ENCODE measurements at places on chromosomes 2 and 18.

GRCh38 chr18:42275138-42275535, 320.1 kb downstream of the PIK3C3 start:
- DNase-seq, result no peak

DNA sequence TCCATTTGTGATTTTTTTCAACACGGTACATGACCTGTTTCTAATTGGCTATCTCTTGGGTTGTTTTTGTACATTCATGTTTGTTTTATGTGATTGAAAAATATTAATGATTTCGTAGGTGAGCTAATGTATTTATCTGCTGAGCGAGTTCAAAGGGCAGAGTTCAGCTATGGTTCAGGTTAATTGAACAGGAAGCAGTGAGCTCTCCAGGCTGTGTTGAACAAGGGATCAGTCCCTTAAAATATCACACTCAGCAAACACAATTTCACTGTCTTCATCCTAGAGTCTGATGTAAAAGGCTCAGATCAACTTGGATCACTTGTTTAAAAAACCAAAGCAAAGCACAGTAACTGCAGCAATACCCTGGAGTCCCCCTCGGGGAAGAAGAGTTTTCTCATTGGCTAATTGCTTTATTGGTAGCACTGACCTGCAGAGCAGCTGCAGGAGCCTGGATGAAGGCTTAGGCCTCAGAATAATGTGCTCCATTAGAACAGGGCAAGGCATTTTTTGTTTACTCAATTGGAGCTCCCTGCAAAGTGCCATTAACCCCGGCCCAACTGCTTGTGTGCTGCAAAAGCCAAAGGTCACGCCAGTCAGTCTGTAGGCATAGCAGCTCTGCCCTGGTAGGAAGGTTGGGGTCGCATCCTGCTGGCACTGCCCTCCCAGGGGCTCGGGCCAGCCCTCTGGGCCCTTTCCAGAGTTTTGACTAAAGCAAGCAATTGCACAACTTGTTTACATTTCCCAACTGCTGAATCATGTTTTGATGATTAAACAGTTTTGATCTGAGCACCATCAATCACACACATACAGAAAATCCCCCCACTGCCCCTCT, 10.5 kb downstream of the ONECUT2 start:
- DNase-seq, result no peak

- no peak for DNase-seq
These were observed 19.6 kb downstream of the COMMD1 start for GRCh38 chr2:61924895-61925663.

GRCh38 chr2:233076749-233077148, 16.6 kb downstream of the INPP5D start:
- no peak for DNase-seq

DNA sequence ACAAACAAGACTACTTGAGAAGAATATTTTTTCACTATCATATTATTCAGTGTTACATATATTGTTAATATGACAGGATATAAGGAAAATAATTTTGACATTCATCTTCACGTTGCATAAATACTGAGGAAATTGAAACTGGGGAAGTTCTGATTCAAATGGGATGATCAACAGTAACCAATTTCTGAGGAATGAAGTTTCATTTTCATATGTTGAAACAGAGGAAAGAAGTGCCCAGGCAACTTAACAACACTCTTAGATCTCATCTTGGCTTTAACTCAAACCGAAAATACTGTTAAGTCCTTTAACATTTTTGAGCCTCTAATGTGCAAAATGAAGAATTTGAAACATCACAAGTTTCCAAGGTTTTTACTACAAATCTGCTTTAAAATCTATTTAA, 612.2 kb upstream of the VRK2 start:
- no peak for DNase-seq

- no peak for DNase-seq
These were observed 357.5 kb upstream of the ETAA1 start for GRCh38 chr2:67039517-67040103.

DNA sequence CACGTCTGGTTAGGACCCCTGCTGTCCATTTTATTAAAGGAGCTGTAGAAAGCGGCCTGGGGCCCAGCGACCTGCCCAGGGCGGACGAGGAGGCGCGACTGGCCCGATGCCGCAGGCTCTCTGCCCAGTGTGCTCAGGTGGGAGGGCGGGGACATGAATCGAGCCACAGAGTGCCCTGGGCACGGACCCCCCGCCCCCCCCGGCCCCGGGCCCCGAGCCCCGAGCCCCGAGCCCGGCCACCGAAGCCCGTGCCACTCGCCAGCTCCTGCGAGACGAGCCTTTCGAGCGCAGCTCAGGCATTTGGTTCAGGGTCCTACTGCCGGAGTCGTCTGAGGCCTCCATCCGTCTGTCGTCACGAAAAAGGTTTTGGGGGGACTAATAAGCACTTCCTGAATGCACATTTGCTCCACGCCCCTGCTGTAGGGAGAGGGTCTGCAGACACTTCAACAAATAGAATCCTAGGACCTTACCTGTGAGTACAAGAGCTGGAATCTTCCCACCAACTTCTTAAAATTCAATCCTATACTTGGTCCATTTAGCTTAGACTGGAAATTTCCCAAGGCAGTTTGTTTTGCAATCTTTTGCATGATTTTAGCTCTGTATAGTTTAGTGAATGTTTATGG, 602 bp upstream of the ADAM17 start:
- no peak for DNase-seq

- no peak for DNase-seq
These were observed 106.3 kb downstream of the NCOA1 start for GRCh38 chr2:24597181-24597870.

- DNase-seq, result no peak
These were observed 31.0 kb upstream of the CCDC93 start for GRCh38 chr2:118044854-118045253.

GRCh38 chr2:134782792-134783191, 55.6 kb upstream of the ACMSD start:
- DNase-seq, result no peak

GRCh38 chr18:62767321-62767720, 52.0 kb downstream of the PHLPP1 start:
- DNase-seq, result no peak

DNA sequence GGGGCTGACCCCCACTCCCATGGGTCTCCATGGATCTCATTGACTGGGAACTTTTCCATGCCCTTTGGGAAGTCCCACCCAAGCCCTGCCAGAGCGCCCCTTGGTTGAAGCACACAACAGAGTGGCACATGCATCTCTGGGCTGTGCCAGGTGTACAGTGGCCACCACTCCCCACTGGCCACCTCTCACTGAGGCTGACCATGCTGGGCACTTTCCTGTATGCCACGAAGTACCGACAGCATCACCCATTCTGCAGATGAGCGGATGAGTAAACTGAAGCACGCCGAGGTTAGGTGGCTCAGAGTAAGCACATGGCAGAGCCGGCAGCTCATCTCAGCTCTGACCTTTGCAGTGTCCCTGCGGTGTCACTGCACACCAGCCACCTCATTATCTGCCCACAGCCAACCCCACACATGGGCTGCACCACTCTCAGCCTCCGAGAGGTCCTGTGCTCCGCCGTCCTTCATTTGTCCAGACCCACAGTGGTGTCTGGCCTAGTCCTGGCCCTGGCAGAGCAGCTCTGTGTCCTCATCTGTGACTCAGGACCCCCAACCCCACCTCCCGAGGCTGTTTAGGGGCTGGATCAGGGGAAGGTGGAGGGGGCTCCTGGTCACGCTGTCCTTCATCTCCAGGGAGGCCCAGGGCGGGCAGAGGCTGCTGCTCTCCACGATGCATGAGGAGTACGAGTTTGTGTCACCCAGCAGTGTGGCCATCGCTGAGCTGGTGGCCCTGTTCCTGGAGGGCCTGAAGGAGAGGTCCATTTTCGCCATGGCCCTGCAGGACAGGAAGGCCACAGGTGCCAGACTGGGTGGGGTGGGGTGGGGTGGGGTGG, 18.0 kb upstream of the GPR17 start:
- no peak for DNase-seq

- DNase-seq, result no peak
These were observed 69.6 kb upstream of the GYPC start for GRCh38 chr2:126586317-126586716.

DNA sequence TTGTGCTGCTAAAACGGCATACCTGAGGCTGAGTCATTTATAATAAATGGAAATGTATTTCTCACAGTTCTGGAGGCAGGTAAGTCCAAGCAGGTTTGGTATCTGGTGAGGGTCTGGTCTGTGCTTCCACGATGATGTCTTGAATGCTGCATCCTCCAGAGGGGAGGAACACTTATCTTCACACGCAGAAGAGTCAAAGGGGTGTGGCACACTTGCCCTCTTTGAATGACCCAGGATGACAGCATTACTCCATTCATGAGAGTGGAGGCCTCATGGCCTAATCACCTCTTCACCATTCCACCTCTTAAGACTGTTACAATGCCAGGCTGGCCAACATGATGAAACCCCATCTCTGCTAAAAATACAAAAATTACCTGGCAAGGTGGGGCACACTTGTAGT, 61.0 kb downstream of the NCAPH start:
- no peak for DNase-seq

DNA sequence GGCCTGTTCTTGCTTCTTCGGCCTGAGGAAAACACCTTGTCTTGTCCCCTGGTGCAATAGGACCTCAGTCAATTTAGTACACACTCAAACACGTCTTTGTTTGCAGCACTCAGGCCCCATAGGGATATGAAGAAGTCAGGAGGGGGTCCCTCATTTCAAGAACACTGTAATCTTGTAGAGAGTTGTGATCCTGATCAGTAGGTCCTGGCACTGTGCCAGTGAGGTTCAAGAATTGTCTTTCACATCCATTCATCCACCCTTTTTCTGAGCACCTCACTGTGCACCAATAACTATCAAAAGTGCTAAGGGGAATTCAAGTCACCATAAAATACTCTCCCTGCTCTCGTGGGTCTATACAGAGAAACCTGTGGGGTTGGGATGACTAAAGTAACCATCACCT, 131.4 kb upstream of the LHCGR start:
- DNase-seq, result no peak

DNA sequence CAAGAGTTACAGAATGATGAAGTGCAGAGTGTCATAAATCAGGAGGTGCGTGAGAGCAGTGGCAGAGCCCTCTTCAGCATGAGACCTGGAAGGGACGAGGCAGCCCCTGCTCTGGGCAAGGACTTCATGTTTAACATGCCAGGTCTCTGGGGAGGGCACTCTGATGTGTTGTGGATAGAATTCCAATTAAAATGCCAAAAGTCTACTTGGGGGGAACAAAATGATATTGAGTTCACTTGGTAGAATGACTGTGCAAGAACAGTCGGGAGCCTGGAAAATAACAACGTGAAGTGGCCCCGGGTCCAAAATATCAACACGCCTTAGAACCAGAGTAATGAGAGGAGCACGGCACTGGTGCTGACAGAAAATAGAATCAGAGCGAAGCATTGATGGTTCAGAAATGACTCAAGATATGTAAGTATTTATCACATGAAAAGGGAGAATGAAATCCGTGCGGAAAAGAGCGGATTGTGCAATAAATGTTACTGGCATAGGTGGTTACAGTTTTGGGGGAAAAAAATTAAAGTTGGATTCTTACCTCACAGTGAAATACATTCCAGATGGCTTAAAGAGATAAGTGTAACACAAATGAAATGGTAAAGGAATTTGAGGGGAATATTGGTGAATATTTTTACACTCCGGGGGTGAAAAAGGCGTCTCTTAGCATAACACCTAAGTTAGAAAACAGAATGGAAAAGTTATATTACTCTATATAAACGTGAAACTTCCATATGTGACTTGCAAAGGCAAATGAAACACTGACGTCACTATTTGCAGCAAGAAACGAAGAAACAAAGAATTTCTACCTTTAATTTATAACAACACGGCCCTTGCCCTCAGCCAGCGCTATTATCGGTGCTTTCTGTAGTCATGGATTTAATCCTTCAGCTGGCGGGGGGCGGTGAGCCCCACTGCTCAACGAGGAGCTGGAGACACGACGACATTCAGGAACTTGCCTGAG, 159.4 kb upstream of the TWIST2 start:
- no peak for DNase-seq

DNA sequence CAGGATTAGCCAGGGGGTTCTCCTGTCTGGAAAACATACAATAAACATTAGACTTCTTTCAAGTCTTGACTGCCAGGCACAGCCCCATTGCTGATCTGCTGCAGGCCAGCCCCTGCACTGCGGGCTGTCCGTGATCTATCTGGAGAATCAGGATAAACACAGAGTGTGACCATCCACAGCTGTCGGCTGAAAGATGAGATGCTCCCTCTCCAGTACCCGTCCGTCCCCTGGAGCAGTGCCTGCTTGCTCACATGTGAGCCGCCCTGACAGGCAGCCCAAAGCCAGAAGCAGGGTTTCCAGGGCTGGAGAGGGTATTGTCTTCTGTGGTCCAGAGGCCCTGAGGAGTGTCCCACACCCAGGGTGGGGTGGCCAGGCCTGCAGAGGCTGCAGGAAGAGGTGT, 46.1 kb upstream of the FOSL2 start:
- DNase-seq, result no peak

DNA sequence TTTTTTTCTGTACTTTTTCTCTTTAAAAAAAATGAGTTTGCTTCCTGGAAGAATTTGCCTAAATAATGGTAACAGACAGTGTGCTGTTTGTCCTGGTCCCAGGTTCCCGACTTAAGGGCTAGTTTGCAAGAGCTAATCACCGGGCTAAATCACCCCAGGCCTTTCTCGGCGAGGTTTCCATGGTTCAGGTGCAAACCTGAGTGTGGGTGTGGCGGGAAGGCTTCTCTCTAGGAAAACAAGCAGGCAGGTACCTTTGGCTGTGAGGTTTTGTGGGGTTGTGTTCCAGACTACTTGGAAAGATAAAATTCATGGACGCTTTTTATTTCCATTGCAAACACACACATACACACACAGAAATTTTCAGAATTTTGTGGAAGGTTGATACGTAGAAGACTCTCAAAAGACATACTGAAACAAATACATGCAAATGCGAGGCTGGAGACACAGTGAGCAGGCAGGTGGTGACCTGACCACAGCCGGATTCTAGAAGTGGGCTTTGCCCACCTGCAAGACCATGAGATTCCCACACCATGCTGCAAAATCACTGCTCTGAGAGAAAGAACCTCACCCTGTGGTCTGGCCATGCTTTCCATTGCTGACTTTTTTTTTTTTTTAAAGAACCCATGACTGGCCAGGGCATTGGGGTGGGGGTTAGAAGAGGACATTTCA, 815 bp downstream of the CNDP1 start:
- no peak for DNase-seq

DNA sequence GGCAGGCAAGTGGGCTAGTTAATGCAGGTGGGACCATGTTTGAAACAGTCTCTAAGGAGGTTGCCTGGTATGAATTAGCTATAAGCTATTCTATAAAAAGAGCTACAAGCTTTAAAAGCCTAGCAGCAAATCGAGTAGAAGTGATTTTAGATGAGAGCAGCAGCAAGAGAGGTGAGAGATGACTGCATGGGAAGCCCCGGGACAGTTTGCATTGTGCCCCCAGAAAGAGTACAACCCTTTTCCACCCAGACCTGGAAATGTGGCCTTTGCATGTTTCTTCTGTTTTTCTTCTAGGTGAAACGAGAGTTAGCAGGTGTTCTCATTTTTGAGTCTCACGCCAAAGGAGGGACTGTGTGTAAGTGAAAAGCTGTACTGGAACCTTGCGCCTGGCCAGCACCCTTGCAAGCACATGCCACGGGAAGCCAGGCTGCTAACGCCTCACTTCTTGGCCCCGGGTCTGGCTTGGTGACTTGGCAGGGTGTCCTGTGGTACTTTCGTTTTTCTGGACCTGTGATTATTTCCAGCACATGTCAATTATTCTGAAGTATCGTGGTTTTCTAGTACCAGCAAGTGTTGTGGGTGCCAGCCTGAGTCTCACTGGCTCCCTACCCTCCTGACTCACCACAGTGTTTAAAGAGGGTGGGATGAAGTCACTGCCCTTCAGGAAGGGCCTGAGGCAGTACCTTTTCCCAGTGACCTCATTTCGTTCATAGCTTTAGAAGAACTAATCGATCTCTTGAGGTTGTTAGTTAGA, 90.3 kb upstream of the MAP3K20 start:
- peak; percentile 39 for DNase-seq

GRCh38 chr2:86628091-86628522, 4.4 kb upstream of the RNF103 start:
- peak; percentile 31 for DNase-seq

Data from kidney glomerular epithelial cell (primary cell).